ENCODE measurements at places on chromosomes 7 and 10. TPM values are rescaled to one million over a fixed set of nuclear protein-coding genes. Genes with fewer than 3 reads are reported as not detected.

Gene OR9A2
- not detected for total RNA-seq

Gene C10orf143
- 1.8 TPM for total RNA-seq

Gene ZNF727
- total RNA-seq = not detected

Gene NACAD
- 7.3 TPM for total RNA-seq

Gene COMMD3
- total RNA-seq = 51.3 TPM

Gene IL6
- not detected for total RNA-seq

Gene MINPP1
- 18.1 TPM for total RNA-seq

Gene GPR85
- total RNA-seq = 5.0 TPM

DNA sequence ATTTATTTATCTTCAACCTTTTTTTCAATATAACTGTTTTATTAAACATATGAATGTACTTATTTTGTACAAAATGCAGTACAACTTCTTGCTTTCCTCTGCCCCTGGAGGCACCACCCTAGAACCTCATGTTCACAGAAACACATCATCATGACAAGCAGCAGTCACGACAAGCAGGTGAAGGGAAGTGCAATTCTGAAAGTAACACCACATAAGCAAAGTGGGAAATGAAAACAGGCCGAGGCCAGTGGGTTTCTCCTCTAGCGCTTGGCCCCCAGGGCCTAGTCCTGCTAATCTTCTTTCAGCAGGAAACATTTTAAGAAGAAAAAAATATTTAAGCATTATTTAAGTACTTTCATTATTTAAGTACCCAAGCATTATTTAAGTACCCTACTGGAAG is 598.1 kb downstream of the SH2D4B start:
- no peak overlapping the region for H3K4me3 ChIP-seq
- no peaks in the 10 kb centered on the region for H3K4me1 ChIP-seq
- H3K27ac ChIP-seq = no peak overlapping the region
- no peaks in the 10 kb centered on the region for H3K36me3 ChIP-seq
- H3K27me3 ChIP-seq = no peaks in the 10 kb centered on the region
- no peak for DNase-seq

- no peak for DNase-seq
- peaks cover 5% of the 10 kb centered on the region for H3K4me1 ChIP-seq
- no peak overlapping the region for H3K27ac ChIP-seq
- no peaks in the 10 kb centered on the region for H3K36me3 ChIP-seq
- H3K4me3 ChIP-seq = no peak overlapping the region
These were observed 74.3 kb upstream of the PCBD1 start for GRCh38 chr10:70962686-70963085.

DNA sequence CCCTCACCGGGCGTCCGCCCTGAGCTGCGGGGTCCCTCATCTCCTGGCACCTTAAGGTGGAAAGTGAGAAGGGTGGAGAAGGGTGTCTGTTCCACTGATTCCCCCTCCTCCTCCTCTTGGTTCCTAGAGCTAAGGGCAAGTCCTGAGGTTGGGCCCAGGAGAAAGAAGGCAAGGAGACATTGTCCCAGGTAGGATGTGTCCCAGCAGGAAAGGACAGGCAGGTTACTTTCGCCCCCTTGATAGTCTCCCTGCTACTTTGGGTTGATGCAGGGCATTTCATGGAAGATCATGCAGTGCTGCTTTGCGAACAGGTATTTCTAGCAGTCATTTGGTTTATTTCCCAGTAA is 582 bp downstream of the STEAP2 start:
- H3K4me1 ChIP-seq = peaks cover 6% of the 10 kb centered on the region
- peaks cover 16% of the 10 kb centered on the region for H3K27me3 ChIP-seq
- no peak overlapping the region for H3K27ac ChIP-seq
- no peak overlapping the region for H3K4me3 ChIP-seq

GRCh38 chr7:126768836-126769235 is 483.9 kb downstream of the GRM8 start:
- no peak for DNase-seq
- no peaks in the 10 kb centered on the region for H3K27me3 ChIP-seq
- no peaks in the 10 kb centered on the region for H3K36me3 ChIP-seq

DNA sequence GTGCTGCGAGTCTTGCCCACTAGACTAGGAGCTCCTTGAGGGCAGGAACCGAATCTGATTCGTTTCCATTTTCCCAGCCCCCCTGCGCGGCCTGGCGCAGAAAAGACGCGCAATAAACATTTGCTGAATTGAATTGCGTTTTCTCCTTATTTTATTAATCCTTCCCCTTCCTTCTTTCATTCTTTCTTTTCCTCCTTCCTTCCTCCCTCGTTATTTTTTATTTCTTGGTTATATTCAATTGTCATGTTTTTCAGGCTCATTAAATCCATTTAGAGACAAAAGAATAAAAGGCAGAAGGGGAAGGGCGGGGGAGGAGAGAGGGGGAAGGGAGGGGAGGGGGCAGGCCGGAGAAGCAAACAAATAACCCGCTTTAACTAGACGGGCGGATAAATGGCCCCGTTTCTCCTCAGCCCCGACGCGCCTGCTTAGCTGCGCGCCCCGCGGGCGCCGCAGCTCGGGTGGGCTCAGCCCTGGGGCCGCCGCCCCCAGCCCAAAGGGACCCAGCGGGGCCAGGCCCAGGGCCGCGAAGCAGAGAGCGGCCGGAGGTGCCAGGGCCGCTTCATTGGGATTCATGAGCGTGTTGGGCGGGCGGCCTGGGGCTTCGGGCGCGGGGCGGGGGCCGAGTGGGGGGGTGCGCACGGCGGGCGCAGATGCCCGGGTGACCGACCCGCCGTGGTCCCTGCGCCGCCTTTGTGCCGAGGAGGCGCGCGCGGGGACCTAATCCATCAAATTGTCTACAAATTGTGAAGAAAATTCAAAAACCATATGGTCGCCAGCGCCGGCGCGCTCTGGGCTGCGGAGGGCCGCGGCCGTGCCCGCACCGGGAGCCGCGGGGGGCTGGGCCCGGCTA is 5.0 kb downstream of the LBX1 start:
- DNase-seq = no peak
- H3K27me3 ChIP-seq = peaks cover 87% of the 10 kb centered on the region
- H3K36me3 ChIP-seq = peaks cover 4% of the 10 kb centered on the region
- peaks cover 25% of the 10 kb centered on the region for H3K4me1 ChIP-seq

DNA sequence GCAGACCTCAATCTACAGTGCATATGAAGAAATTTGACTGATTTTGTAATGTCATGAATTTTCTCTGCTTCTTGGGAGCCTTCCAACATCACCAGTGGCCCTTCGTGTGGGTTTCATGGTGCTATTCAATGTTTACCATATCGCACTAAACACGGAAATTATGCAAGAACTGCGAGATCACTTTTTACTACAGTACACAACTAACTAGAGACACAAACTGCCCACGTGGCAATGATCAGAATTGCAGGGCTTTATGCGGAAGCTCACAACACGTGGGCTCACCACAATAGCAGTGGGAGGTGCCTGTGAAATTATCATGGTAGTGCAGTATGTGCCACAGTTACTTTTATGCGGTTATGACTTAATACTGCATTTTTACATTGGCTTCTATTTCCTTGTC is 449.7 kb upstream of the KLF6 start:
- no peaks in the 10 kb centered on the region for H3K4me1 ChIP-seq
- H3K27me3 ChIP-seq = peaks cover 14% of the 10 kb centered on the region
- H3K36me3 ChIP-seq = no peaks in the 10 kb centered on the region
- no peak overlapping the region for H3K27ac ChIP-seq
- DNase-seq = no peak
- H3K4me3 ChIP-seq = no peak overlapping the region

DNA sequence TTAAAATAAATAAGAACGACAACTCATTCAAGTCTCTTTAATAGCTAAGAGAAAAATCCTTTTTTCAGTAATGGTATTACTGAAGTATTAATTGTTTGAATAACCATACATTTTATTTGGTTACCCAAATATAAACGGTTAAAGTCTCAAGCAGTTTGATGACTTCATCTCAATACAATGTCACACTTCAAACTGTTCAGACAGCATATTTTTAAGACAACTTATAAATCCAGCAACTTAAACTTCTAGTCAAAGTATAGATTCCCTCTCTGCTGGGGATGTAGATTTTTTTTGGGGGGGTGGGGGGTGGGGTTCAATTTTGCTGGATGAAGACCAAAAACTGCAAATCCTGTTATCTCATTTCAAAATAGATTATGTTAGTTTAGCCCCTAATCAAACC is 42.0 kb downstream of the GNA12 start:
- no peak overlapping the region for H3K4me3 ChIP-seq
- no peak overlapping the region for H3K27ac ChIP-seq
- H3K27me3 ChIP-seq = no peaks in the 10 kb centered on the region
- peaks cover 4% of the 10 kb centered on the region for H3K36me3 ChIP-seq
- H3K4me1 ChIP-seq = peaks cover 36% of the 10 kb centered on the region

DNA sequence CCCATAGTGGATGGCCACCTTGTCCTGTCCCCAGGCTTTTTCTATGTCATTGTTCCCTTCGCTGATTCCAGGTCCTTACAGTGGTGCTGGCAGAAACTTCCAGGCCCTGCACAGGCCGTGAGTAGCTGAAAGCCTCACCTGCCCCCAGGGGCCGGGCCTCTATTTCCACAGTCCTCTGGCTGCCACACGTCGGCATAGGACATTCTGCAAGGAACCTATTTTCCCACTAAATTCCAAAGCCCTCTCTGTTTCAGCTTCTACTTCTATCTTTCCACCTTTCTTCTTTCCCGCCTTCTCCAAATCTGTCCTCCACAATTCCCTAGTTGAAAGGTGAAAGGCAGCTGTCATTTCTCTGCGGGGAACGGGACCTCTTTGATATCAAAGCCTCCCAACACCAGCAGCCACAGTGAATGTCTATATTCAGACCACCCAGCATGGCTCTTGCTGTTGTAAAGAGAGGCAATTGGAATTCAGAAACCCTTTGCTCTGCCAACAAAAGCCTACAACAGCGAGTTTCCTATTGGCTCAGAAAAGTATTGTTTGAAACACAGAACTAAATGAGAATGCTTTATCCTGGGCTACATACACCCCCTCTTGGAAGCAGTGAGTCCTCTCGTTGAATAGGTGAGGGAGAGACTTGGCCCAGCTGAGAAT is 607.7 kb downstream of the GALNT17 start:
- H3K4me3 ChIP-seq = no peak overlapping the region
- H3K36me3 ChIP-seq = no peaks in the 10 kb centered on the region
- H3K4me1 ChIP-seq = peaks cover 10% of the 10 kb centered on the region
- no peak overlapping the region for H3K27ac ChIP-seq
- no peak for DNase-seq

- H3K27ac ChIP-seq = no peak overlapping the region
- H3K4me1 ChIP-seq = peaks cover 9% of the 10 kb centered on the region
- H3K27me3 ChIP-seq = peaks cover 2% of the 10 kb centered on the region
- H3K36me3 ChIP-seq = no peaks in the 10 kb centered on the region
- no peak for DNase-seq
These were observed 595.6 kb upstream of the NRP1 start for GRCh38 chr10:33930079-33930478.

DNA sequence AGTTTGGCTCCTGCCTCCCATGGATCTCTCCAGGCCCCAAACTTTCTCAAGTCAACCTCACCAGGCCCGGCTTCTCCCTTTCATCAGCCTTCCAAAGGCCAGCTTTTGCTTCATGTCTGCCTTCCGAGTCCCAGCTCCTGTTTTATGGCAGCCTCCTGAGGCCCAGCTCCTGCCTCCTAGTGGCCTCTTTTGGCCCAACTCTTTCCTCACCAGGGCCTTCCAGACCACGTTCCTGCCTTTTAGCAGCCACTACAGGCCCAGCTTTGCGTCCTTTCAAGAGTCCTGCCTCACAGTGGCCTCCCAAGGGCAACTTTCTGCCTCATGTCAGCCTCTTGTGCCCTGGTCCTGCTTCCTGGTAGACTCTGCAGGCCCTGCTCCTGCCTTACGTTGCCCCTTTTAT is 15.3 kb upstream of the TMEM248 start:
- DNase-seq = no peak
- H3K27me3 ChIP-seq = no peaks in the 10 kb centered on the region
- H3K27ac ChIP-seq = peak overlapping the region; percentile 7
- H3K4me1 ChIP-seq = no peaks in the 10 kb centered on the region

- no peak overlapping the region for H3K27ac ChIP-seq
- H3K4me3 ChIP-seq = no peak overlapping the region
- no peak for DNase-seq
- no peaks in the 10 kb centered on the region for H3K36me3 ChIP-seq
- H3K27me3 ChIP-seq = peaks cover 4% of the 10 kb centered on the region
These were observed 8.5 kb upstream of the GALNT11 start for GRCh38 chr7:152016947-152017346.

- no peaks in the 10 kb centered on the region for H3K36me3 ChIP-seq
- no peak for DNase-seq
- H3K27ac ChIP-seq = no peak overlapping the region
- peaks cover 18% of the 10 kb centered on the region for H3K27me3 ChIP-seq
- H3K4me1 ChIP-seq = no peaks in the 10 kb centered on the region
These were observed 20.5 kb upstream of the PLPP4 start for GRCh38 chr10:120436439-120437112.

GRCh38 chr7:87413951-87414793 is 61.3 kb downstream of the ABCB4 start:
- H3K27me3 ChIP-seq = no peaks in the 10 kb centered on the region
- no peak overlapping the region for H3K27ac ChIP-seq
- no peak overlapping the region for H3K4me3 ChIP-seq
- no peaks in the 10 kb centered on the region for H3K36me3 ChIP-seq
- DNase-seq = no peak

DNA sequence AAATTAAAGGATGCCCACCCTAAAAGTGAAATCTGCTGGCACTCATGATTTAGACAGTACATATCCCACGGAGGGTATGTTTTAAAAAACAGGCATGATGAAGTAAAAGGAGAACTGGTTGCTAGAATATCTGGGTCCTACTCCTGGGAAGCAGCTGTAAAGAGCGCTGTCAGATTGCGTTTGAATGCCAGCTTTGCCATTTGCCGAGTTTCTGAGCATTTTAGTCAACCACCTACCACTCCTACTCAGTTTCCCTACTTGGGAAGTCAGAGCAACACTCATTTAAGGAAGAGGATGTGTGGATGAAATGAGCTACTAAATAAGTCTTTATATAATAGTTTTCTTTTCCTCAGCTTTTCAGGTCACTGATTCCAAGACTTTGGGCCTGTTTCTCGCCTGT is 1.1 kb upstream of the UMAD1 start:
- H3K4me3 ChIP-seq = peak overlapping the region; percentile 97
- H3K27ac ChIP-seq = peak overlapping the region; percentile 98
- H3K4me1 ChIP-seq = peaks cover 12% of the 10 kb centered on the region
- H3K27me3 ChIP-seq = no peaks in the 10 kb centered on the region
- H3K36me3 ChIP-seq = peaks cover 4% of the 10 kb centered on the region

DNA sequence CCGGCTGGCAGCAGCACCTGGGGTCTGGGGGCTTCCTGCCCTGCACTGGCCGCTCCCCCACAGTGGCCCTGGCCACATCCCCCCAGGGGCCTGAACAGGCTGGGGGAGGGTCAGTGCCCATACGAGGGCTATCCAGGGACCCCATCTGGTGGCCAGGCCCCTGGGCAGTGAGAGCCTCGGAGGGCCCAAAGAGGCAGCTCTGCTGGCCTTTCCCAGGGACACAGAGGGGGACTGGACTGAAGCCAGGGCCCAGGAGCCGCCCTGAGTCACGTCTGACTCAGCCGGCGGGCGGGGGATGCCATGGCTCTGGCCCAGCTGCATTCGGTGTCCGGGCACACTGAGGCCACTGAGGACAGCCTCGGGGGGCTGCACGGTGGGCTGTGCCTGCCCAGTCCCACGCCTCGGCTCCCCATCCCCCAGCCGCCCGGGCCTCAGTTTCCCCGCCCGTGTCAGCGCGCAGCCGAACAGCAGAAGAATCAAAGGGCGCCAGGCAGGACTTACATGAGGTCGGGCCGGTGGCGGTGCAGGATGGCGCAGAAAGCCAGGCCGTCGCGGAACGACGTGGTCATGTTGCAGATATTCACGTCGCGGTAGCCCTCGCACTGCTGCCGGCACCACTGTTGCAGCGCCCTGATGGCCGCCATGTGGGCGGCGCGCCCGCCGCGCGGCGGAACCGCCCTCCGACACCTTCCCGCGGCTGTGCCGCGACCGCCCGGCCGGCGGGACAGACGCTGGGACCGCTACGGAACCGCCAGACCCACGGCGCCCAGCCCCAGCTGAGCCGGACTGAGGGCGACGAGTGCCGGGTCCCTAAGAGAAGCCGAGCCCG is at the start of gene MICALL2:
MICALL2 (minus strand) TSS at position 788 of the 829 bp plus-strand sequence; CDS start at position 644, 144 bp downstream.
- H3K36me3 ChIP-seq = no peaks in the 10 kb centered on the region
- peak within 1 kb of the TSS; percentile 29 for H3K27ac ChIP-seq
- H3K4me1 ChIP-seq = peaks cover 15% of the 10 kb centered on the region
- no peak for DNase-seq
- H3K27me3 ChIP-seq = no peaks in the 10 kb centered on the region
- H3K4me3 ChIP-seq = peak within 1 kb of the TSS; percentile 77

All from type B pancreatic cell (in vitro differentiated cells).